ENCODE measurements at places on chromosomes 3 and 15.

DNA sequence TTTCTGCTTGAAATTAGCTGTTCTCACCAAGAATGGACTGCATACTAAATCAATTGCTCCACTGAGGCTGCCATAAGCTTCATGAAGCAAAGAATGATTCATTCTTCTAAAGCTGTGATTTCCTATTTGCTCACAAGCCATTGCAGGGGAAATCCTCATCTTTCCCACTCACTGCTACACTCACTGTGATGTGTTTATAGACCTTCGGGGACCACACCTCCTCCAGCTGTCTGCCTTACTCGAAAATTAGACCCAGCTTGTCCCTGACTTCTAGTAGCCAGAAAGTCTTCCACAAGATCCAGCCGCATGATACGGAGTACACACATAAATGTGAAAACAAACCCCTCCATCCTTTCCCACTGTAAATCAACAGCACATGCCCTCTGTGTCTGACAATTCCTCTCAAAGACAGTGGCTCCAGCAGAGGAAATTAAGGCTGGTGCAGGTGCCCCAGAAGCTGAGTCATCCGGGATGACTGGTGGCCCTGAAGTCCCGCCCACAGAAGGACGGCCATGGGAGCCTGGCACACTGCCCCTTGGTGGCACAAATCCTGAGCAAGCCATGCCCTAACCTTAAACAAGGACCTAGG, 172.0 kb downstream of the STT3B start:
- DNase-seq: no peak

- peak; percentile 26 for DNase-seq
Observed at GRCh38 chr15:85504749-85505676, 124.6 kb downstream of the AKAP13 start.

DNA sequence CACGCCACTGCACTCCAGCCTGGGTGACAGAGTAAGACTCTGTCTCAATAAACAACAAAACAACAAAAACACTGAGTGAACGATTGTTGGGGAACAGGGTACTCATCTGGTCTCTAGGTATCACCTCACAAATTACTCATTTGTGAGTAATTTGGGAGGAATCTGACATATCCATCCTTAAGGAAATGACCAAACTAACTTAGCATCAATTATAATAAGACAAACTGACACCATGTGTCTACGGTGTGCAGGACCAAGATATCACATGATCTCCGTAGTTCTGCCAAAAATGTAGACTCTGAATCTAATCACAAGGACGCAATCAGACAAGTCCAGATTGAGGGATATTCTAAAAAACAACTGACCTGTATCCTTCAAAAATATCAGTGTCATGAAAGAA, 12.0 kb upstream of the DAPK2 start:
- no peak for DNase-seq

GRCh38 chr3:43154980-43155379, 49.1 kb upstream of the POMGNT2 start:
- DNase-seq: no peak

DNA sequence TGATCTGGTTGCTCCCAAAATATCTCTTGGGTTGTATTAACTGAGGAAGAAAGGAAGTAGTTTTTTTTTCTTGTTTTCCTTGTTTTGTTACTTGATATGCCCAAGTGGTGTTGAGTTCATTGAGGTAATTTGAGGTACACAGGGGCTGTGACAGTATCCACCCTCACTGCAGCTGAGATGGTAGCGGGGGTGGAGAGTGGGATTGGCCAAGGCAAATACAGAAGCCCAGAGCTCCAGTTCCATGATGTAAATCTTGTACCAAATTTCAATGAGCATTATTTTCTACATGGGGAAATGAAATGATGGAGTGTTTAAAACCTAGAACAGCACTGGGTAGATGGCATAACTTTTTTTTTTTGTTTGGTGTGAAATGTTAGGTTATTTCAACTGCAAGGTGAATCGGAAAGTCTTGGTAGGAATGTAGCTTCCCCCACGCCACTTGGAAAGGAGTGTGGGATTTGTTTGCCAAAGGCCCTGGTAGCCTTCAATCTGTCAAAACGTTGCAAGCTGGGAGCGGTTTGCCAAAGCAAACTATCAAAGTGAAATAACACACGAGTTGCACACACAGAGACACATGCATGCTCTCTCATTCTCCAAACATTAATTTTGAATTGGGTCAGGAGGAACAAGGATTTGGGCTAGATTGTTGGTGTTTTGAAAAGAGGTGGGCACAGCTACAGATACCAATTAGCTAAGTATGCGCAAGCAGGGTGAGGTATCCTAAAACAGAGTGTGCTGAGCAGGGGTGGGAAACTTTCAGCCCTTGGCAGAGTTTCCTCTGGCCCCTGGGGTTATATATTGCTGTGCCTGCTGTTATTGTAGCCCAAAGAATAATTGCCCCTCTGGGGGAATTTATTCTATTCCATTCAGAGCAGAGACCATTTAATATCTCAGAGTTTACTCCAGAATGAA, 34.6 kb downstream of the THSD4 start:
- peak; percentile 8 for DNase-seq

DNA sequence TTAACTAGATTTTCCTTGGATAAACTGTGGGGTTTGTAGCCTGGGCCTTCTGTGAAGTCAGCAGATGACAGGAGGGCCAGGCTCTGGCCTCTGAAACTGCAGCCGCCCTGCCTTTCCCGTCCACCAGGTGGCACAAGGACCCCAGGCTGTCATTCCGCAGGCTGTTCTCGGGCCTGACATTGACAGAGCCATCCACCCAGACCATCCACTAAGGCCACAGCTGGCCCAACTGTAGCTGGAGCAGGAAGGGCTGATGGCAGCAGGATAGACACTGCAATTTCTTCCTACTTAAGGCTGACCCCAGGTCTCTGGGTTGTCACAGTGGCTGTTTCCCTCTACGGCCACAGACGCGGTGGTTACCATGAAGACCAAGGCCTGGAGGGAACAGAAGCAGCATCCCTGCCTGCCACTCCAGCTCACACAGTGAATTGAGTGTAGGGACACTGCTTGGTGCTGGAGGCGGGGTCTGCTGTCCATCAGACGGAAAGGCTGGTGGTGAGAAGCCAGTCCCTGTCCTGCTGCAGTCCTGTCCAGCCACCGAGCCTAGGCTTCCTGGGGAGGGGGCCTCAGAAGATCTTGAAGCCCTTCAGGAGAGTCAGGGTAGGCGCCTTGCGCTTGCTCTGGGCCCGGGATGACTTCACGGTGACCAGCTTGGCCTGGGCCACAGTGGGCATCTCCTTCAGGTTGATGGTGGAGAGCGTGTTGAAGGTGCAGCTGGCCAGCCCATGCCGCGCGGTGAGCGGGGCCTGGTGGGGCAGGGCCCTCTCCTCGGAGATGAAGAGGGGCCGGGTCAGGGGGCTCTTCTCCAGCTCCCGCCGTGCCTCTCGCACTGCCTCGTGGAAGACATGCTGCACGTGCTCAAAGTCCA, 9.4 kb downstream of the SLC51B start:
- DNase-seq: peak; percentile 6

DNA sequence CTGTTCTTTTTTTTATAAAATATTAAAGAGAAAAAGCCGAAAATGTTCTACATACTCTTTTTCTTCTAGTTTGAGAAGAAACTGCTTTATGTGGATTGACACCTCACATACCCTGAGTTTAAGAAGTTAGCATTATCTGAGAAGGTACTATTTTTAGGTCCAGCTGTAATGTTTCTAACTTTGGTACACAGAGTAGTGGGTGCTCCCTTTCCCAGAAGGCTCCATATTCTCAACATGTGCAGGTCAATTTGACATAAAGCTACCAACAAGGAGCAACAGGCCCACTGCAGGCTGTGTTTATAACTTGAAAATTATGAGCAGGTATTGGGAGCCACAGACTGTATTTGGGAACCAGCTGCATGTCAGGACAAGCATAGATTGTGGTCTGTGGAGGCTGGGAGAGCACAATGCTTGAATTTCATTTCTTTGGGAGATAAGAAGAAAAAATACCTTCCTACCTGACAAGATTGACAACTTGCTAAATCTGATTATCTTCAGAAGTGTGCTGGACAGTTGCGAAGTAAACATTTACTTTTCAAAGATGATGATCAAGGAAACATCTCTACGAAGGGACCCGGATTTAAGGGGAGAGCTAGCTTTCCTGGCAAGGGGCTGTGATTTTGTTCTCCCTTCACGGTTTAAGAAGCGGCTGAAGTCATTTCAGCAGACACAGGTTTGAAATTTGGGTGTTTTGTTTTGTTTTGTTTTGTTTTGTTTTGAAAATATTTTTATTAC, 57.2 kb downstream of the PPP2R3A start:
- no peak for DNase-seq

DNA sequence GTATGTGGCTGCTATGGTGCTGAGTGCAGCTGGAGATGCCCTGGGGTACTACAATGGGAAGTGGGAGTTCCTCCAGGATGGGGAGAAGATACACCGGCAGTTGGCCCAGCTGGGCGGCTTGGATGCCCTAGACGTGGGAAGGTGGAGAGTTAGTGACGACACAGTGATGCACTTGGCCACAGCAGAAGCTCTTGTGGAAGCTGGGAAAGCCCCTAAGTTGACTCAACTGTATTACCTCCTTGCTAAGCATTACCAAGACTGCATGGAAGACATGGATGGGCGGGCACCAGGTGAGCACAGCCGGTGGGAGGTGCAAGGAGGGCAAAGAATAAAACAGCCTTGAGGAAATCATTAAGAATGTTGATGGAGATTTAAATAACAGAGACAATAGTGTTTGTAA, 2.9 kb downstream of the ADPRH start:
- DNase-seq: no peak

- DNase-seq: no peak
Observed at GRCh38 chr3:42412526-42413155, 2.2 kb upstream of the LYZL4 start.

- no peak for DNase-seq
Observed at GRCh38 chr3:87225659-87226058, 1.4 kb upstream of the CHMP2B start.

GRCh38 chr3:97464035-97464434, 300.5 kb upstream of the ARL6 start:
- DNase-seq: no peak

GRCh38 chr3:191781044-191781443, 320.1 kb downstream of the PYDC2 start:
- no peak for DNase-seq
